ENCODE measurements at places on chromosomes 2 and 18.

DNA sequence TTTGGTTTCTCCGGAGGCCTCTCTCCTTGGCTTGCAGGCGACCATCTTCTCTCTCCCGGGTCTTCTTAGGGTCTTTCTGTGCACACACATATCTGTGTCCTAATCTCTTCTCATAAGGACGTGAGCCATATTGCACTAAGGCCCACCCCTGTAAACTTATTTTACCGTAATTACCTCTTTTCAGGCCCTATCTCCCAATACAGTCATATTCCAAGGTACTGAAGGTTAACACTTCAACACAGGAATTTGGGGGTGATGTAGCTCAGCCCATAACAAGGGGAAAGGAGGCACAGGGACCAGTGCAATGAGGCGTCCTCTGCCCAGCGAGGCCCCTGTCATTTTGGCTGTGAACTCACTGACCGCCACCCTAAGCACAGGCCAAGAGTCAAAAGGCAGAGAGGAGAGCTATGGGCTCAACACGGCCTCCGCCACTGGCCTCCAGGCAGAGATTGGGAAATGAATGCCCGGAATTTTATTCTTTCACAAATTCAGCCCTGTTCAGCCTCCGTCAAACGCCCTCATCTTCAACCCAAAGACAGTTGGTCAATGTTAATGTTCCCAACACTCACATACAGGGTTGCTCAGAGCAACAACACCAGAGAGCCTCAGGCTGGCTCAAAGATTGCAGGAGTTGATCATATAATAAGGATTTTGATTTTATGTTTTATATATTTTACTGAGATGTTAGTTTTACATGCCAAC is 15.9 kb upstream of the NMUR1 start:
- no peaks in the 10 kb centered on the region for H3K27me3 ChIP-seq
- no peaks in the 10 kb centered on the region for H3K4me1 ChIP-seq
- no peak overlapping the region for H3K27ac ChIP-seq
- DNase-seq, result no peak
- H3K36me3 ChIP-seq, result no peaks in the 10 kb centered on the region

- H3K36me3 ChIP-seq, result no peaks in the 10 kb centered on the region
- no peak overlapping the region for H3K4me3 ChIP-seq
- peaks cover 40% of the 10 kb centered on the region for H3K4me1 ChIP-seq
Measured at GRCh38 chr2:30223413-30223874, 7.9 kb upstream of the LBH start.

DNA sequence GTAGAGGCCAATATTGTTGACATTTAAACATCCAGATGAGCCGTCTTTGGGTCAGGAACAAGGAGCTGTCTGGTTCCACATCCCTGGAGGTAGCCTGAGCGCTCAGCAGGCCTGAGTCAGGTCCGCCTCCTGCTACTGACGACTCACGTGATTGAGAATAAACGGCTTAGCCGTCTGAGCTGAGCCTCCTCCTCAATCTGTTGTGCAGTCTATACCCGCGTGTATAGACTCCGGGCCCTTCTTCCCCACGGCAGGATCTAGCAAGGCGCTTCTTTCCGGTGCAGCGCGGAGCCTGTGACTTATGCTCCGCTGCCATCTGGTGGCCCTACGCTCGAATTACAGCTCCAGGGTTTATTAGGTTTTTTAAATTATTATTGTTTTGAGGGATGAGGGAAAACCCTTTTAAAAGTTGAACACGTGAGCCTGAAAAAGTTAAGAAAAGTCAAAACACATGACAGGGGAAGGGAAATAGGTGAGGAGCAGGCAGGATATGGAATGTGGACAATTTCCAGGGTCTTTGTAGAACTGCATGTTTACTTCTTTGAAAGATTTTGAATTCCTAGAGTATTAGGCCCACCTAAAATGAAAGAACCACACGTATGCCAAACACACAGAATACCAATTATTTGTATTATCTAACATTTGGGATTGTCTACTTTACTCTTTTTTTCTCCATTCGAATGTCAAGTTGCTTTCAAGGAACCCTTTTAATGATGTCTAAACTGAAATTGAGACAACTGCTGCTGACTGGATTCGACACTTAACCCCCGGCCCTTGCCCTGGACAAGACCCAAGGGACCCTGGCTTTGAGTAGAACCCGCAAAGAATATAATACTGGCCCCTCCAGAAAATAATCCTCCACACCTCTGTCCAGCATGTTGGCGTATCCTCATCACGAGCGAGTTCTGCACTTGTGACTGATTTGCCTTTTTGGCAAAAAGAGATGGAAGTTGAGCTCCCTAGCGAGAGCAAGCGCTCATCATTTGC is 112.4 kb upstream of the ZNF236 start:
- DNase-seq, result peak; percentile 74
- H3K4me1 ChIP-seq, result no peaks in the 10 kb centered on the region
- no peaks in the 10 kb centered on the region for H3K27me3 ChIP-seq

- no peaks in the 10 kb centered on the region for H3K27me3 ChIP-seq
- peak overlapping the region; percentile 81 for H3K27ac ChIP-seq
- peaks cover 36% of the 10 kb centered on the region for H3K4me1 ChIP-seq
- no peak overlapping the region for H3K4me3 ChIP-seq
Measured at GRCh38 chr2:237434866-237435311, 20.9 kb upstream of the COL6A3 start.

DNA sequence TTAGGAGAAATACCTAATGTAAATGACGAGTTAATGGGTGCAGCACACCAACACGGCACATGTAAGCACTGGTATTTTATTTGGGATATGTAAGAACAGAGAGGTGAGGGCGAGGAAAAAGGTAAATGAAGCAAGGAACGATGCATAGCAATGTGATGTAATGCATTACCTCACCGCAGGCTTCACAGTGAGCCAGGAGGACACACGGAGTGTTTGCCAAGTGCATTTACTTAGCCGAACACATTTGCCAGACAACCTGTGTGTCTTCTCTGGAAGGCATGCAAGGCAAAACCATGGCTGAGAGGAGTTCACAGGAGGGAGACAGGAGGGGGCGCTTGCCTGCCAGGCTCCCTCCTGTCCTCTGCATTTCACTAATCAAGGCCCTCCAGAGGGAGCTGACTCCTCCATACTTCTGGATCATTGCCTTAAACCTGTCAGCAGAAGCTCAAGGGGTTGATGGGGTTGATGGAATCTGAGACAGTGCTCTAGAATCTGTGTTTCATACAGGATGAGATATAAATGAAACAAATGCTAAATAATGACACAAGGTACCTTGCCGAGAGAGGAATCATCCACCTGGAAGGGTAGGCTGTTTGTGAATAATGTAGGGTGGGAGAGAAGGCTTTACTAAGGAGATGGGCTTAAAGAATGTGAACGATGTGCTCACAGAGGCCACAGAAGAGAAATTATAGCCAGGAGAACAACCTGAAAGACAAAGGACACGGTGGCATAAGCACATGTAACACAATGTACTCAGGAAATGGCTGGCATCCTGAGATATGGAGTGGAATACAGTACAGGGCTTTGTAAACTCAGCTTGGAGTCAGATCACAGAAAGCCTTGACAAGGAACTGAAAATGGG is 9.1 kb upstream of the TPRKB start:
- H3K4me3 ChIP-seq, result no peak overlapping the region
- no peak overlapping the region for H3K27ac ChIP-seq
- no peaks in the 10 kb centered on the region for H3K4me1 ChIP-seq
- peaks cover 41% of the 10 kb centered on the region for H3K36me3 ChIP-seq

GRCh38 chr2:1635823-1636222 is 108.5 kb downstream of the PXDN start:
- no peak overlapping the region for H3K27ac ChIP-seq
- no peaks in the 10 kb centered on the region for H3K4me1 ChIP-seq
- H3K27me3 ChIP-seq, result no peaks in the 10 kb centered on the region
- peaks cover 64% of the 10 kb centered on the region for H3K36me3 ChIP-seq
- DNase-seq, result no peak

DNA sequence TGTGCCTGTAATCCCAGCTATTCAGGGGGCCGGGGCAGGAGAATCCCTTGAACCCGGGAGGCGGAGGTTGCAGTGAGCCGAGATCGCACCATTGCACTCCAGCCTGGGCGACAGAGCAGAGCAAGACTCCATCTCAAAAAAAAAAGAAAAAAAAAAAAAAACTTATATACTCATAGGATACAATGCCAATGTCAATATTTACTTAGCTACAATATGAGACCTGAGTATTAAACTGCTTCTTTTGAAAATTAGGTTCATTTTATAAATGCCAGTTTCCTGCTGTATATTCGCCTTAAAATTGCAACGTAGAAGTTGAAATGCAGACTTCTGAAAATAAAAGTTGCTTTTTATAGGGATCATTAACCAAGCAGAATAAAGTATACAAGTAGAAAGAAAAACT is 2.3 kb downstream of the SLC35F5 start:
- H3K36me3 ChIP-seq, result peaks cover 15% of the 10 kb centered on the region
- H3K27ac ChIP-seq, result no peak overlapping the region
- H3K4me1 ChIP-seq, result no peaks in the 10 kb centered on the region
- no peak for DNase-seq

- no peak for DNase-seq
- no peak overlapping the region for H3K4me3 ChIP-seq
- H3K27me3 ChIP-seq, result no peaks in the 10 kb centered on the region
- no peak overlapping the region for H3K27ac ChIP-seq
- no peaks in the 10 kb centered on the region for H3K4me1 ChIP-seq
- no peaks in the 10 kb centered on the region for H3K36me3 ChIP-seq
Measured at GRCh38 chr2:81266106-81266505, 961.6 kb upstream of the LRRTM1 start.

DNA sequence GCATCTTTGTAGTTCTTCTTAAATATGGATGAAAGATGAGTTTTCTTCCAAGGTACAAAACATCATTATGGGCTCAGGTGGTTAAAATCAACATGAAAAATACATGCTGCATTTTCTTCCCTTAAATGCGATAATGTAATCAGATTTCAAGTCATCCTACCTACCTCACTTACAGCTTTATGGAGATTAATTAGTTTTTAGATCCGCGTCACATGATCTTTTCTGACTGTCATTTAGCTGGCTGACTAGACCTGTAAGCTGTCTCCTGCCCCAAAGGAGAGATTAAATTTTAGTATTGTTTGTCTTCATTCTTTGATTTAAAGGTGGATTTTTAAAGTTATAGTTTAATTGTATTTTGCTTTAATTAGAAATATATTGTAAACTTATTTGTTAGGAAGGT is 678.0 kb upstream of the ZEB2 start:
- no peak for DNase-seq
- H3K4me3 ChIP-seq, result no peak overlapping the region
- H3K36me3 ChIP-seq, result no peaks in the 10 kb centered on the region

DNA sequence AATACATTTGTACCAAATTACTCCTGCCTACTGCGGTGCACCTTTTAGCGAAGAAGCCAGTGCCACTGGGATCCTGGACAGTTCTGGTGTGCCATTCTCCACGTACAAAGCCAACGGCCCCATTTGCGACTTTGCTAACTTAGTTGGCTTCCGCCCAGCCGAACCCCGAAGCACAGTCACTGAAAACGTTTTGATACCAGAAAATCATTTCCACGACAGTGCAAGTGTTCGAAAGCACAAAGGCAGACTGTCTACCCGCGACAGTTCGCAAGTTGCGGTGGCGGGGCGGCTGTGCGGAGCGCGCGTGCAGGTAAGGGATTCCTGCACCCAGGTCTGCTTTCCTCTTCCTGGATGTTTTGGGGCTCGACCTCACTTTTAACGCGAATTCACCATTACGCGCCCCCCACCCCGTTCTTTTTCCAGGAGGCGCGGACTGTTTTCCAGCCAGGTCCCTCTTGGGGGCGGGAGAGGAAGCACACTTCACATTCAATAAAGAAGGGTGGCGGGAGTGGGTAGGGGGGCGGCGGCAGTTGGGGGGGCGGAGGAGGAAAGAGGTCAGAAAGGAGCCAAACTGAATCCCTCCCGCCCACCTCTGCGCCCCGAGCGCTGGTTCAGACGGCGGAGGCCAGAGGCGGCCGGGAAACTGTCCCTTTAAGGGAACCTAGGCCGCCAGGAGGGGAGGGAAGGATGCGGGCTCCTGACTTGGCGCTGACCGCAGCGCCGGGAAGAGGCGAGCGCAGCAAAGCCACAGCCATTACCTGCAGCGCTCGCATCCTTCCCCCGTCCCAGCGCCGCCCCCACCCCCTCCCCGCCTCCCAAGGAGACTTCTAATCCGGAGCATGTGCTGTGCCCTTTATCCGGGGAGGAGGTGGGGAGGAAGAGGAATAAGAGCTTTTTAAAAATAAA is 107.4 kb upstream of the KCTD1 start:
- H3K4me1 ChIP-seq, result peaks cover 12% of the 10 kb centered on the region
- no peaks in the 10 kb centered on the region for H3K36me3 ChIP-seq
- DNase-seq, result peak; percentile 74
- H3K27me3 ChIP-seq, result no peaks in the 10 kb centered on the region
- H3K27ac ChIP-seq, result peak overlapping the region; percentile 86

- H3K4me1 ChIP-seq, result no peaks in the 10 kb centered on the region
- H3K27me3 ChIP-seq, result no peaks in the 10 kb centered on the region
- H3K36me3 ChIP-seq, result no peaks in the 10 kb centered on the region
- no peak overlapping the region for H3K4me3 ChIP-seq
- no peak overlapping the region for H3K27ac ChIP-seq
Measured at GRCh38 chr2:215567504-215567903, 131.6 kb upstream of the FN1 start.

DNA sequence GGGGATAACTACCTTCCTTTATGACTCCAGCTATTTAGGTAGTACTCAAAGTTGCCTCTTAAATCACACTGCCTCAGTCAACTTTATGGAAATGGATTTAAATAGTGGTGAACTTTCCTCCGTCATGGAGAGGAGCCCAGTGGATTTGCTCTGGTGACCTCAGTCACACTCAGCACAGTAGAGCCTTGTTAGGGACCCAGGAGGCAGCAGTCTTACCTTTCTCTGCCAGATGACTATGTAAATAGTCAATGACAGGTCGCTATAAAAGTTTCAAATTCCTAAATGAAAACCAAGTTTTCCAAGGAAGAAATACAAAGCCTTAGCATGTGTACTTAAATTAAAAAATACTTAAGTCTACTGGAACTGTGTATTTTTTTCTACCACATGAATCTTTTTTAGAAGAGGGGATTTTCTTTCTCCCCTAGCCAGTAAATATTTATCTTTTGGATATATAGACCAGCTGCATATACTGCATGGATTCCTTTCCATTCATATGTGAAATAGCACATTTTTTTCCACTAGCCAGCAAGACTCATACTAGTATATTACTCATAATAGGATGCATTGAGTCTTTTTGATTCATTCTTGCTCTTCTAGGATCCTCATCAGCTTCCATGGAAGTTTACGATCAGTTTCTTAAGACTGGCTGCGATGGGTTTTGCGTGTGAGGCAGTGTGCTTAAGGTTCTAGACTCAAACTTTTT is 147.1 kb downstream of the FMNL2 start:
- no peaks in the 10 kb centered on the region for H3K27me3 ChIP-seq
- no peaks in the 10 kb centered on the region for H3K36me3 ChIP-seq
- no peak overlapping the region for H3K27ac ChIP-seq
- no peak for DNase-seq
- no peaks in the 10 kb centered on the region for H3K4me1 ChIP-seq

Data from tibial artery (tissue), 4 donors.